ENCODE measurements at places on chromosomes 5 and 9. TPM values are rescaled to one million over a fixed set of nuclear protein-coding genes. Genes with fewer than 3 reads are reported as not detected.

GARNL3 gene
- 5.0 TPM for total RNA-seq

DPH7 gene
- 12.2 TPM for total RNA-seq

- DNase-seq, result no peak
These were observed 697 bp upstream of the PRUNE2 start for GRCh38 chr9:76906647-76906975.

ZNF454 gene
- total RNA-seq, result under 0.01 TPM

DNA sequence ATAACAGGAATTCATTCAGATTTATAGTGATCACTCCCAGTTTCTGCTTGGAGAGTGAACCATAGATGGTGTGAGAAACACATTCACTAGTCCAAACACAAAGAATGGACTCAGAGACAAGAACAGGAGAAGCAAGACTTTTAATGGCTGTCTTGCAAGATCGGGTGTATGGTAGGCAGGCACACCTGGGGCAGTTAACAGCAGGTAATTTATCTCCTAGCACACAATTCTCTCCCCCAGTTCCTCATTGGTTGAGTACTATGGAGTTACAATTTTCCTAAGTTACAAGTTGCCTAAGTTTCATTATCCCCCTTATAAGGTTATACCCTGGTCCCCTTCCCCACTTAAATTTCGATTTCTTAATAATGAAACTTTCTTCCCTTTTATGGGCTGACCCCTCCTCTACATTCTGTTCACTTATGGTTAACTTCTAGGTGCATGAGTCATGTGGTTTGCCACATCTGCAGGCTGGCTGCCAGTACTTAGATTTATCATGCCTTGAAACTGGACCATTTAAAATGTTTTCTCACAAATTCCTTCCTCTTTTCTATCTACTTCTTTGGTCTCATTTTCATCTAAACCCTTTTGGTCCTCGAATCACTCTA, 623.3 kb downstream of the HINT1 start:
- DNase-seq, result no peak

DNA sequence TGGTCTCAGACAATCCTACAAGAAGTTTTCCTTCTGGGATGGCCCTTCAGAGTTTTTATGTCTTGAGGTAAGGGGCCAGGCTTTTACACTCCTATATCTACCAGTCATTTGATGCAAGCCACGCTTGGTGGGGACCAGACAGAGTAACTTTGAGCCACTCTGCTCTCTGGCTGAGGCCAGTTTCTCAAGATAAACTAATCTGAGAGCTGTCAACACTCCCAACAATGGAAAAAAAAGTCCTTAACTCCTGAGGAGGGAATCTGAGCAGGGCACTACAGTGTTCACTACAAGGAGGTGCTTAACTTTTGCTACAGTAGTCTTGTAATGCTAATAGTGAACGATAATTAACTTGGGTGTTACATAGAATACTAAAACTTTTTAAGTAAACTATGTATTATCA, 62.7 kb downstream of the MRPS30 start:
- no peak for DNase-seq

GRCh38 chr5:40080191-40080590, 599.5 kb upstream of the PTGER4 start:
- DNase-seq, result no peak

SLC25A2 gene
- total RNA-seq, result 0.28 TPM

AFAP1L1 gene
- 5.3 TPM for total RNA-seq

DNA sequence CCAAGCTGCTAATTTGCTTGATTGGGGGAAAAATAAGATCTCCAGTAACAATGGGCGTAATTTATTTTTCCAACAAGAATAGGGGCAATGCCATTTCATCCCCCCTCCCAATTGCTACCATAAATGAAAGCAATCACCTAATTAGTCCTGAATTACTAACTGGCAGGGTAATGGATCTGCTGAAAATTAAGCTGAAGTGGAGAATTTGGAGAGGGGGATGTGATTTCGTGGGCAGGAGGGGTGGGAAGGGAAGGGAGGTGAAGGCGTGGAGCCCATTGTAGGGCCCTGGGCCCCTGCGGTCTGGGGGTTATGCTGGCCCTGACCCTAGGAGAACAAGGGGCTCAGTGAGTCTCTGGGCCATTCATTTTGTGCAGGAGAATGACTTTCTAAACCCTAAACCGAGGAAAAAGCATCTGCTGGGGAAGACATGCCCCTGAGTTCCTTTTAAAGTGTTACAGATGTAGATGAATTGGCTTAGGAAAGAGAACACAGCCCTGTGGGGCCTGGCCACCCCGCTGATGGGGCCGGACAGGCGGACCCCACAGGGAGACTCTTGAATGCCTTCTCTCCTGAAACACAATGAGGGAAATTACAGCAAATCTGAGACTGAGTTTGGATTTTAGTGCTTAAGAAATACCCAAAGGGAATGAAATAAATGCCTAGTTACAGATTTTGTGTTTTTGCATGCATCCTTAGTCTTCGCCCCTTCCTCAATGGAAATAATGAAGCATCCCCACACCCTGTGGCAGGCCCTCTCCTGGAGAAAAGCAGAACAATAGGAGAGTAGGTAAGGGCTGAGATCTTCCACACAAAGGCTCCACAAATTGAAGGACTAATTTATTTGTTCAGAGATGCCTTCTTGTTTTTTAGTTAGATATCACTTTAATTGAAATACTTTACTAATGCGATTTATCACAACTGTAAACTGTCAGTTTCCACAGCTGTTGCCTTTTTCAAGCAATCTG, 143.2 kb downstream of the PSAT1 start:
- DNase-seq, result no peak

GRCh38 chr5:170571875-170572852, 68.3 kb downstream of the KCNIP1 start:
- no peak for DNase-seq

DOCK2 gene
- total RNA-seq, result 1.4 TPM

QRFP gene
- not detected for total RNA-seq

SELENOP gene
- 0.28 TPM for total RNA-seq

COL15A1 gene
- 1.9 TPM for total RNA-seq

ITK gene
- not detected for total RNA-seq

DNA sequence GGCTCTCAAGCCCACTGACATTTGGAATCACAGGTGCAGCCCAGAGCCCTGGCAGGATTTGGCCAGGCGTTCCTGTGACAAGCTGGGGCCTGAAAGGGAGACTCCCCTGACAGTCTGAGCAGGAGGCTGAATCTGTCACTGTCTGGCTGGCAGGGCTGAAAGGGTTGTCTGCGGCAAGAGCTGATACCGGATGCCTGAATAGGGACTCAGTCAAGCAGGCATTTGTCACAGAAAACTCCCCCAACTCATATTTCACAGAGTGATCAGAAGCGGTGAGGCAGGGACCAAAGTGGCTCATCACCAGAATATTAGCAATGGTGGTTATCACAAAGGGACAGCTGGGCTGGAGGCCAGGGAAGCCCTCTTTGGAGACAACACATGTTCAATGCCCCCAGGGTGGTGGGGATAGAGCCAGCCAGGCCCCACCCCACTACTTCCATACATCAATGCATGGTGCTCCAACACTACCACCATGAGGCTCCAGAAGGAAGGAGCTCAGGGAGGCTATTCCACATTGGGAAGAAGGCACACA, 295.5 kb downstream of the DTWD2 start:
- DNase-seq, result no peak

DNA sequence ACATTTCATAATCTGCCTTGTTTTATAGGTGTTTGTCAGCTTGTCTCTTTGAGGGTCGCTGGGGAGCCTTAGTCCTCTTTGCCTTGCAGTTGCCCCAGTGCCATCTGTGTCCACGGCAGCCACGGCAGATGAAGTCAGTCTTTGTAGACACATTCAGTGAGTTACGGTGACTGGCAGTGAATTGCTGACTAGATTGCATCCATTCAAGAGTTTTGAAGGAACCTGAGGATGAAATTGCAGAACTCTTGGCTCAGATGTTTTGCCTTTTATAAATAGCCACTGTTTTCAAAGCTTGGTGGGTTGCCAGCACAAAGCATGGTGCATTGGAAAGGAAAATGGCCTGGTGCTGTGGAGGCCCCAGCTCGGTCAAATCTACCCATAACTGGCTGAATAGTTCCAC, 125.6 kb downstream of the TRIO start:
- peak; percentile 50 for DNase-seq

DNA sequence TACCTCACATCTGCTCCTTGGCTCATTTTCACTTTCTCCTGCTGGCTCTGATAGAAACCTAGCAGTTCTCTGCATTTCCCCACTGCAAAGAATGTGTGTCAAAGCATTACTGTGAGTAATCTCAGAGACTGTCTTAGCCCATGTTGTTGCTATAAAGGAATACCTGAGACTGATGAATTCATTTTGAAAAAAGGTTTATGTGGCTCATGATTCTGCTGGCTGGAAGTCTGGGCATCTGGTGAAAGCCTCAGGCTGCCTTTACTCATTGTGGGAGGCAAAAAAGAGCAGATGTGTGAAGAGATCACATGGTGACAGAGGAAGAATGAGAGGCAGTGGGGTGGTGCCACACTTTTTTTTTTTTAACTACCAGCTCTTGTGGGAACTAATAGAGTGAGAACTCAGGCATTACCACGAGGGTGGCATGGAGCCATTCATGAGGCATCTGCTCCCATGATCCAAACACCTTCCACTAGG, 191.6 kb upstream of the CTNND2 start:
- no peak for DNase-seq

DNA sequence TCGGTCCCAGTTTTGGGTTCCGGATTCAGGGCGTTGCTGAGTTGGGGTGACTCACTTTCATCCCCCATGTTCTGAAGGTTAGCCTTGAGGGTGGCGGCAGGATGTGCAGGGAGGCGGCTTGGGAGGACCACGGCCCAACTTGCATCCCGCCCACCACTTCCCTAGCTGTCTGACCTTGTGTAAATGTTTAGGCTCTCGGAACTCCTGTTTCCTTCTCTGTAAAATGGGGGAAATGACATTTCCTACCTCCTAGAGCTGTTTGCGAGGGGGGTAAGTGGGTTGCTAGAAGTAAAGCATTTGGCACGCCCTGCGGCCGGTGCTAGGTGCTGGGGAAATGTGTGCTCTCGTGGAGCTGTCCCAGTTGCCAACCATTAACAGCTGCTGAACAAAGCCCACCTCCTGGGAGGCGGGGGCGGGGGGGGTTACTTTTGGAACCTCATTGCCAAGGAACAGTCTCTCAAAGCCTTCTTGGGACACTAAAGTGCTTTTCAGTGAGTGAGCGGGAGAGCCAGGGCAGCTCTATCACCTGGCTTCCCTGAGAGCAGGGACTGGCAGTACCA, 27.5 kb downstream of the PTGES2 start:
- DNase-seq, result no peak

IFNA21 gene
- not detected for total RNA-seq

- no peak for DNase-seq
These were observed 17.6 kb downstream of the TNFAIP8 start for GRCh38 chr5:119373449-119373858.

GRCh38 chr5:66151030-66151429, 6.9 kb downstream of the SREK1 start:
- DNase-seq, result no peak

CDC20B gene
- total RNA-seq, result not detected

GRCh38 chr9:77809552-77809951, 161.4 kb upstream of the GNA14 start:
- DNase-seq, result peak; percentile 29

DNA sequence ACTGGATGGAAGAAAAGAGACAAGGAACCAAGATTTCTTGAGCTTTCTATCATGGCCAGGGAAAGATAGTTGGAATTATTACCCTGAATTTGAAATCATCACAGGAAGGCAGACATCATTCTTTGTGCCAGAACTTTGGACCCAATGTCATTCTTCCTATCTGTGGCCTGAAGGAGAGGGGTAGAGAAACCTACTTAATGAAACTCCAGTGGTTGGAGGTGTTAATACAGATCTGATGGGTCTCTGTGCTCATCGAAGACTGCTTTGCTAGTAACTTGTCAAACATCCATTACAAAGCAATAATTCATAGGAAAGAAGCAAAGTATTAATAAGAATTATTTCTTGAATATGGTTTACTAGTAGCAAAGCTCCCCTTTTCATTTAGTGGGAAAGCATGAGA, 26.9 kb downstream of the PRLR start:
- no peak for DNase-seq

AQP3 gene
- 3.3 TPM for total RNA-seq

DNA sequence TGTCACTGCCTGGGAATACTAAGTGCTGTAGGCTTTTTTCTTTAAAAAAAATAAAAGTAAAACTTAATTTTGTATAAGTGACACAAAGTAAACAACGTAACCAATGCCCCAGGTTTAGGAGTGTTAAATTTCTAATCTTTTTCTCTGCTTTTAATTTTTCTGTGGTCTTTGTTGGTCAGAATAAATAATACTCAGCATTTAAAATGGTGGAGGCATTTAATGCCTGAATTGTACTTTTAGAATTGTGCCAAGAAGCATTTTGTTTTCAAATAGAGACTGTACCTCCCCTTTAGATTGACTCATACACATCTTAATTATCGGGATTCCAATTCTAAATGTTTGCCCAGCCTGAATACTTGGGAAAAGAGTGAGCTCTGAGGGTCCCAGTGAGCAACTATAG, 1.6 kb downstream of the DMXL1 start:
- no peak for DNase-seq

C9orf153 gene
- total RNA-seq, result not detected

DNA sequence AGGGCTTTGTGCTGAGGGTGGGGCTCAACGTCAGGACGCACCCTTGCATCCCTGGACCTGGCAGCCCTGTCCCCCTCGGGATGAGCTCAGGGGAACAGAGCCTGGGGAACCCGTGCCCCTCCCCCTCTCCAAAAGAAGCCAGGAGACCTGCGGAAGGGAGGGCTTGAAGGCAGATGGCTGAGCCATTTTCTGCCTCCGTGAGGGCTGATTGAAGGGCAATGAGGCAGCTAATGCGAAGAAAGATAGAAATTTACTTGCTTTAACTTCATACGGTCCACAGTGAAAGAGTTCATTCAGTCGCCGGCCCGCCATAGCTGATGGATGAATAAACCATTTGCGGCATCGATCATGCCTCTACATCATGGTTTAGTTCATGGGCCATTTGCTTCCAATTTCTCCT, 28.8 kb downstream of the ASS1 start:
- DNase-seq, result no peak

GRCh38 chr5:10018201-10019069, 231.3 kb downstream of the ATPSCKMT start:
- peak; percentile 96 for DNase-seq

- DNase-seq, result no peak
These were observed 173.4 kb downstream of the NR3C1 start for GRCh38 chr5:143229896-143230675.
